ENCODE measurements at places on chromosomes 11 and 22.

DNA sequence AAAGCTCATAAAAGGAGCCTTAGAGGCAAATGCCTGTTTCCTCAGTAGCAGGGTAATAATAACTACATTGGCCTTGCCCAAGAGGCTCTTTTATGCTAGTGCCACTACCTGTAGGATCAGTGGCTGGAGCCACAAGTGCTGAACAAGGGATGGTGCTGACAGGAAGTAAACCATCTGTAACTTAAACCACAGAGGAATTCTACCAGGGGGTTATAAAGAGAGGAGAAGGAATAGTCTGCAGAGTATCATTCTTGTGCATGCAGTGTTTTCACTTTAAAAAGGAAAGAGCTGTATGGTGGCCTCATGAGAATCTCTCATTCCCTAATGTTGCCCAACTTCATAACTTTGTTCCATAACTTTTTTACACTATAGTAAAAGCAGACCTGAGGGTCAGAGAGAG is 168.1 kb downstream of the DBX1 start:
- H3K27ac ChIP-seq = no peak overlapping the region
- DNase-seq = no peak
- no peaks in the 10 kb centered on the region for H3K4me1 ChIP-seq
- H3K36me3 ChIP-seq = no peaks in the 10 kb centered on the region

DNA sequence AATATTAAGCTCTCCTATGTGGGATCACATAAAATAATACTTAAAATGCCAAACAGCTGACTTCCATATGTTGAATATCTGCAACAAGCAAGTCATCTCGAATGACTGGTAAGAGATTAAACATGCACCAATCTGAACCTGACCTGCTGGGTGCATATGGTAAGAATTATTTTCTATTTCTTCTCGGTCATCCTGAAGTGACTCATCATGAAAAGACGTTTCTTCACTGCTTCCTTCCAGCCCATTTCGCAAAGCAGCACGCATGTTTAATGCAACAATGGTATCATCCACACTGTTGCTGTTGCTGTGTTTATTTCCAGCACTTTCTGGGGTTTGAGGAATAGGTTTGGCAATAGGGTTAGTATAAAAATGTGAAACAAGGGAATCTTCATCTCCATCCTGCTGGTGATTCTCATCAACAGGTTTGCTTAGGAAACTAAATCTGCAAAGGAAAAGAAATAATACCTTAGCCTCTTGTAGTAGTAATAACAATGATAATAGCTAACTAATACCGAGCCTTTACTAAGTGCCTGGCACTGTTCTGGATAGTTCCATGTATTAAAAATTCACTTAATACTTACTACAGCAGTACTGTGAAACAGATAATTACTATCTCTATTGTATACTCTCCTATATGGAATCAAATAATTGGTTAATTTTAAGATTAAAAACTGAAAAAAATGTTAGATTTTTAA is 52.0 kb upstream of the CHRNA10 start:
- peak; percentile 90 for DNase-seq
- H3K27me3 ChIP-seq = no peaks in the 10 kb centered on the region
- H3K27ac ChIP-seq = peak overlapping the region; percentile 82
- H3K36me3 ChIP-seq = peaks cover 72% of the 10 kb centered on the region

DNA sequence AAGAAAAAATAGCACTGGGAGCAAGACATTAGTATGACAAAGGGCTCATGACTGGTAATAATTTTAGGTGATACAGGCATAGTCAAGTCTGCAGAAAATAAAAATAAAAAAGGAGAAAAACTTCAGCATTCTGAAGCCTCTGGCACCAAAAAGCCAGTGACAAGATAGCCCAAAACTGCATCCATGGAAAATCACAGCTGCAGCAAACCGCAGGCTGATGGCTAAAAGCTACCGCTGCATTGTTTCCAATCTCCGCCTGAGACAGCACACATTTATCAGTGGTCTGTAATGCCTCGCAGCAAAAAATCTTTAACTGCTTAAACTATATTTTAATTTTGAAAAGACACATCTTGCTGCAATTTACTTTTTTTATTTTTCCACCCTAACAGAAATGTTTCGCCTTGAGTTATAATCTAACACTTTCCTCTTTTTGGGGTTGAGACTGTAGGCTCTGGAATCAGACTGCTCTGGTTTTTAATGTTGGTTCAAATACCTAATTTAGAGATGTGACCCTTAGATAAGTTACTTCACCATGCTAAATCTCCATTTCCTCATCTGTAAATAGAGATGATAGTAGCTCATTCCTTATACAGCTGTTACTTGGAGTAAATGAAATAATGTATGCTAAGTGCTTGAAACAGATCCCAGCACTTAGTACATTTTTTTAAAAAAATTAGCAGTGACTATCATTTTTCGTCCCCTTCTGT is 42.0 kb upstream of the FIBIN start:
- no peak overlapping the region for H3K4me3 ChIP-seq
- H3K27me3 ChIP-seq = no peaks in the 10 kb centered on the region
- DNase-seq = no peak
- H3K4me1 ChIP-seq = no peaks in the 10 kb centered on the region

GRCh38 chr11:76762867-76763572 is 20.1 kb upstream of the TSKU start:
- H3K27me3 ChIP-seq = peaks cover 14% of the 10 kb centered on the region
- DNase-seq = no peak
- H3K4me1 ChIP-seq = peaks cover 11% of the 10 kb centered on the region
- no peak overlapping the region for H3K27ac ChIP-seq
- H3K36me3 ChIP-seq = no peaks in the 10 kb centered on the region
- no peak overlapping the region for H3K4me3 ChIP-seq

- no peak overlapping the region for H3K27ac ChIP-seq
- no peak for DNase-seq
- H3K4me3 ChIP-seq = no peak overlapping the region
- no peaks in the 10 kb centered on the region for H3K4me1 ChIP-seq
- no peaks in the 10 kb centered on the region for H3K27me3 ChIP-seq
- peaks cover 7% of the 10 kb centered on the region for H3K36me3 ChIP-seq
These were observed 53.1 kb downstream of the KIF18A start for GRCh38 chr11:28054821-28055220.

GRCh38 chr22:28953403-28953802 is 70.0 kb downstream of the ZNRF3 start:
- H3K4me3 ChIP-seq = no peak overlapping the region
- DNase-seq = no peak
- H3K27ac ChIP-seq = no peak overlapping the region
- H3K36me3 ChIP-seq = no peaks in the 10 kb centered on the region
- H3K27me3 ChIP-seq = peaks cover 3% of the 10 kb centered on the region
- peaks cover 9% of the 10 kb centered on the region for H3K4me1 ChIP-seq

GRCh38 chr22:25919452-25919851 is 177.5 kb downstream of the MYO18B start:
- no peak overlapping the region for H3K4me3 ChIP-seq
- DNase-seq = no peak
- no peaks in the 10 kb centered on the region for H3K36me3 ChIP-seq
- H3K27me3 ChIP-seq = no peaks in the 10 kb centered on the region
- H3K27ac ChIP-seq = no peak overlapping the region

DNA sequence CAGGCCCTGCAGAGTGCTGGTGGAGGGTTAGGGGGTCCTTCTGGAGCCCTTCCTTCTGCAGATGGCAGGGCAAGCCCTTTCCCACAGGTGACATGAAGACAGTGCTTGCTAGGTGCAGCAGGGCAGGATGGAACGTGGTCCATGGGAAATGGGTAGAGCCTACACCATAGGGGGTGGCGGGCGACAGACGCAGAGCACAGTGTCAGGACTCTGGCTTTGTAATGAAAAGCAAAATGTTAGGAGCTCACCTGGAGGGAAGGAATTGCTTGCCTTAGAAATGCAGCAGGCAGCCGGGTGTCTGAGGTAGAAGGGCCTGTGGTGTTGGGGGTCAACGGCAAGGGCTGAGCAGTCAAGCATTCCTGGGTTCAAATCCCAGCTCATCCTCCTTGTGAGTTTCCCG is 54.9 kb downstream of the ARHGAP8 start:
- no peaks in the 10 kb centered on the region for H3K36me3 ChIP-seq
- no peak overlapping the region for H3K27ac ChIP-seq
- H3K27me3 ChIP-seq = no peaks in the 10 kb centered on the region
- H3K4me1 ChIP-seq = no peaks in the 10 kb centered on the region
- DNase-seq = no peak
- H3K4me3 ChIP-seq = no peak overlapping the region

- DNase-seq = no peak
- H3K4me3 ChIP-seq = no peak overlapping the region
- H3K4me1 ChIP-seq = no peaks in the 10 kb centered on the region
- no peak overlapping the region for H3K27ac ChIP-seq
These were observed 9.4 kb upstream of the PSMC3 start for GRCh38 chr11:47435687-47436086.
